ENCODE measurements at places on chromosomes 1 and 21.

DNA sequence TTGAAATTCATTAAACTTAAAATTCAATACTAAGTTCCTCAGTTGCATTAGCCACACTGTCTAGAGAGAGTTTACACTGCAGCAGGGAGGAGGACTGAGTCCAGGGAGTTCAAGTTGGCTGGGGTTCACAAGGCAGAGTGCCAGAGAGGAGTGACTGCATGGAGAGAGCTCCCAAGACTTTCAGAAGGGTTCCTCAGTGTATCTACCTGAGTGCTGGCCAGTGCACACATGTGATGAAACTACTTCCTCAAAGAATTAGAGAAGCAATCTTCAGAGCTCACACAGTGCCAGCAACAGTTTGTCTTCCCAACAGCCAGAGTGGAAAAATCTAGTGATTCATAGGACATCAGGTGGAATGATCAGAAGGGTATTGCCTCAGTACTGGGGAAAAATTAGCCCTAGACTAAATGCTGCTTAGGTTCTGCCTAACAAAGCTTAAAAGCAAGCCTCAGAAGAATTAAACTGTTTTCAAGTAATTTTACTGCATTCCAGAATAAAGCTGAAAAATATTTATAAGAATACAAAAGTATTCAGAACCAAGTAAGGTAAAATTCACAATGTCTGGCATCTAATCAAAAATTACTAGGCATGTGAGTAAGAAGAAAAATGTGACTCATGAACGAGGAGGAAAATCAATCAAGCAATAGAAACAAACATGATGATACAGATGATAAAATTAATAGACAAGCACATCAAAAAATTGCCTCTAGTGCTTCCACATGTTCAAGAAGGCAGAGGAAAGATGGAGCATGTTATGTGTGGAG lies 10.4 kb upstream of the WNT3A start:
- DNase-seq = no peak

- no peak for DNase-seq
Observed at GRCh38 chr1:218751208-218751948, 406.2 kb downstream of the TGFB2 start.

DNA sequence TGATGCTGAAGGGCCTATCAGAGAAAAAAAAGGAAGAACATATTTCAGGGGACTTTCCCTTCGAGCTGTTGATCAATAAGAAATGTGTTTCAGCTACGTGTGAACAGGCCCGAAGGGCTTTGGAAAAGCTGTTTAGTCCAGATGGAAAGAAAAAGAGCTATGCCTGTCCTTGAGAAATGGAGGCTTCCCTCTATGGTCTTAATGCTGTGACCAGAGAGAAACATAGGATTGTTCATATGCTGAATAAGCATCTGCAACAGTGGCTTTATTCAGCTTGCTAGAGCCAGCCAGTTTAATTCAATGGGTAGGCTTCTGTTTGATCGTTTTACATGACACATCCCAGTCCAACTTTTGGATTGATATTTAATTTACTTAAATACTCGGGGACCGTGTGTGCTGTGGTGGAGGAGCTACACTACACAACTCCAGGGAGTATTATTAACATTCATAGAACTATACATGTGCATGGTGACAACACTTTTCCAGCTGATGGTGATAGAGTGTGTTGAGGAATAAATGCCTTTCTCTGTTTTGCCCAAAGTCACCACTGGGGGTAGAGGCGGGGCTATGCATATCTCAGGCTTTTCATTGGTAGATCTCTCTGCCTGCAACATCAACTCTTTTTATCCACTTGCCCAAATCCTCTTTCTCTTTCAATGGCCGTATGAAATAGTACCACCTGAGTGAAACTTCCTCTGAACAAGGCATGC lies 106.7 kb upstream of the C8B start:
- DNase-seq = no peak

DNA sequence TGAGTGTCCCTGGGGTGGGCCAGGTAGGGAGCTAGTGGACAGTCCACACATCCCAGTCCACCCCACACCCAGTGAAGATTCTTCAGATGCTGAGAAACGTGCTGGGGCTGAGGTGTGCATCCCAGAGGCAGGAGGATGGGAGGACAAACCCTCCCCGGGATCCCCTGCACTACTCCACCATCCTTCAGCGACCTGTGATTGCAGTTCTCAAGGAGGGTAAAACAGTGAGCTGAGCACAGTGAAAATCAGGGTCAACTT lies 51.0 kb downstream of the ELK4 start:
- no peak for DNase-seq

- no peak for DNase-seq
Observed at GRCh38 chr21:28220680-28221079, 772.0 kb downstream of the LTN1 start.

DNA sequence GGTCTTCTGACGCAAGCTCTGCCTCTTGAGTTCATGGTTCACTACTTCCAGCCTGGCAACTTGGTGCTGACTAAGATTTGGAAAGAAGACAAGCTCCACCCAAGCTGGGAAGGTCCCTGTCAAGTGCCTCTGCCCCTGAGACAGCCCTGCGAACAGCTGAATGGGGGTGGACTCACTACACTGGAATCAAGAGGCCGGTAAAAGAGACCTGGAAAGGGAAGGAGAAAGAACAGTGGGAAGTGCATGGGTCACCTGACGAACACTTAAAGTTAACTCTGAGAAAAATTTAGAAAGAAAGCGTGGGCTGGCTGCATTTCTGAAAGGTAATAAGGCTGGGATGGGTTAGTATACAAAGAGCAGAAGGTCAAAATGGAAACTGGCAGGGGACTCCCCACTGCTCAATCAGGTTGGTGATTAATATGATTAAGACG lies 26.1 kb upstream of the ZNF496 start:
- DNase-seq = no peak

- no peak for DNase-seq
Observed at GRCh38 chr21:35502821-35503220, 453.7 kb upstream of the RUNX1 start.

DNA sequence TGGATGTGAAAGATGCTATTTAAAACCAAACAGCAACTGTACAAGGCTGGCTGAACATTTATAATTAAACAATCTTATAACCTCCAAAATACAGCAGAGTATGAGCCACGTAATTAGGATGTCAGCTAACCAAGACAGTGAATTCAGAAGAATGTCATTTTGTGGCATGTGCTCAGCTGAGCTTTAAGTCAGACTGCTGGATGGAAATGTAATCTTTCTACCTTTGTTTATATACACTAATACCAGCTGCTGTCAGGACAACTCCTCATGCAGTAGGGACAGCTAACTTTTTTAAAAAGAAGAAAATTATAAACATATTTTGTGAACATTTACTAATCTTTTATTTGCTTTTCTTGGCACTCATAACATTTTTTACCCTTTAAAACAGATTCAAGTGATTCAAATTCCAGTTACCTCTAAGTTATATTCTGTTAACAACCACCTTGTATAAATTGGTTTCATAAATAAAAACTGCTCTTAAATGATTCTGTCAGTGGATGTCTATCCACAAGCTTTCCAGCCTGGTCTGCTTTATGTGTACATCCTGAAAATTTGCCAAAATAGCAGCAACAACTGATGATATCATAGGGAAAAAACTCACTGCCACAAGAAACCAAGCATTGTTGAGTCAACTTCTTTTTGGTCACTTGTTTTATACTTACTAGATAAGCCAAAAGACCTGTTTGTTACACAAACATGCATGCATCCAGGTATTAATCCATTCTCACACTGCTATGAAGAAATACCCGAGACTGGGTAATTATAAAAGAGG lies 36.1 kb downstream of the DPH5 start:
- peak; percentile 7 for DNase-seq

- no peak for DNase-seq
Observed at GRCh38 chr1:30514945-30515344, 208.4 kb downstream of the MATN1 start.

- DNase-seq = no peak
Observed at GRCh38 chr1:150410582-150411101, 46.7 kb downstream of the RPRD2 start.

DNA sequence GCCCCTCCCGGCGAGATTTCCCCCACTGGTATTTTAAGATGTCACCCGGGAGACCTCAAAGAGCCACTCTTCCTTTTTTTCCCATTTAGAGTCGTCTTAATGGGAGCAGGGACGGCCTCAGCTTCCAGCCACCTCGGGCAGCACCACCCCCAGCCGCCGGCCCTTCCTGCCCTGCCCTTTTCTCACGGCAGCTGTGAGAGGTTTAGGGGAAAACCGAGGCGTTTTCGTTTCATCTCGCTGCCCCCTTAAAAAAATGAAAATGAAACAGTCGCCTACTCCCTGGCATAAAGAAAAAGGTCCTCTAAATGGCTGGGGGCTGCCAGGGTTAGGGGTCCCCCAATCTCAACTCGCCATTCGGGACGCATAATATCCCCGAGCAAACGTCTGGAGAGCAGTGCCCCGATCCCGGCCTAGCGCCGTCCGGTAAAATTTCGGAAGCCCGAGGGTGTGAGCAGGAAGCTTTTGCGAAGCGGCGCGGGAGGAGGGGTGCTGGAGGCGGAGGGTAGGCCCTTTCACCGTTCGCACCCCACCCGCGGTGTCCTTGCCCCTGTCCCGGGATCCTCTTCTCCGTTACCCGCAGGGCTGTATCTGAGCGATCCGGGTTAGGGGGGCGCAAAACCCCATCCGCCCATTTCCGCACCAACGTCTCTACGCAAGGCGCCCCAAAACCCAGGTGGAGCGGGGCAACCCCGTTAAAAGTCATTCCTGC lies 1.2 kb downstream of the RUNX3 start:
- no peak for DNase-seq

GRCh38 chr1:101198842-101199636 lies 37.8 kb upstream of the S1PR1 start:
- DNase-seq = no peak

GRCh38 chr1:55833529-55834091 lies 618.4 kb upstream of the USP24 start:
- no peak for DNase-seq

DNA sequence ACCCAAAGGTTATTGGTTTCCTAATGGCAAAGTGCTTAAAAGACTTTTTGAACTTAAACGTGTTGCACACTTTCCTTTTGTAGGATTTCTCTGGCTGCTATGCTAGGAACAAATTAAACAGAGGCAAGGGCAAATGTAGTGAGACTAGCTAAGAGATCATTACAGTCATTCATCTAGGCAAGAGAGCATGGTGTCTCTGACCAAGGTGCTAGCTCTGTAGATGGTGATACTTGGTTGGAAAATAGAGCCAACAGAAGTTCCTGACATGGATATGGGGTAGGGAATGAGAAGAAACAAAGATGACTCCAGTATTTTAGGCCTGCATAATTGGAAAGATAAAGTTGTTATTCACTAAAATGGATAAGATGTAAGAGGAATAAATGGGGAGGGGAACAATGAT lies 6.1 kb downstream of the TNFSF18 start:
- DNase-seq = no peak

DNA sequence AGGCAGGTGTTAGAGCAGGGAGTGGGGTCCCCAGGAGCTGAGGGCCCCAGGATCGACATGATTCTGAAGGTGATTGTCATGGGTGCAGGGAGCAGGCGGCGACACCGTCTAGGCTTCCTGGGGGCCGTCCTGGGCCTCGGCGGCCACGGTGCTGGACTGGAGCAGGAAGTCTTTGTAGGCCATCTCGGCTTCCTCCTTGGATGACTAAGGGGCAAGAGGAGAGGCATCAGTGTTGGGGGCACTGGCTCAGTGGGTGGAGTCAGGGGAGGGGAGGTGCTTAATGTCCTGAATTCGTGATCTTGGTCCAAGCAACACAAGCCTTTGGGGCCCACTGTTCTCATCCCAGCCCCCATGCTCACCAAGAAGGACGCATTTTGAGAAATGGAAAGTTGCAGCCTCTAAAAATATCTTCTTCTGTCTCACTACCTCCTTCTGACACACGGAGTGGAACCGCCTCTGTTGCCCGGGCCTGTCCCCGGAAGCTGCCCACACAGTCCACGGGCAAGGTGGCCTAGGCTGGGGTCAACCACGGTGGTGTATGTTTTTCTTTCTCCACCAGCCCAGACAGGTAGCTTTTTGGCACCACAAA lies 8.6 kb upstream of the FCMR start:
- no peak for DNase-seq

DNA sequence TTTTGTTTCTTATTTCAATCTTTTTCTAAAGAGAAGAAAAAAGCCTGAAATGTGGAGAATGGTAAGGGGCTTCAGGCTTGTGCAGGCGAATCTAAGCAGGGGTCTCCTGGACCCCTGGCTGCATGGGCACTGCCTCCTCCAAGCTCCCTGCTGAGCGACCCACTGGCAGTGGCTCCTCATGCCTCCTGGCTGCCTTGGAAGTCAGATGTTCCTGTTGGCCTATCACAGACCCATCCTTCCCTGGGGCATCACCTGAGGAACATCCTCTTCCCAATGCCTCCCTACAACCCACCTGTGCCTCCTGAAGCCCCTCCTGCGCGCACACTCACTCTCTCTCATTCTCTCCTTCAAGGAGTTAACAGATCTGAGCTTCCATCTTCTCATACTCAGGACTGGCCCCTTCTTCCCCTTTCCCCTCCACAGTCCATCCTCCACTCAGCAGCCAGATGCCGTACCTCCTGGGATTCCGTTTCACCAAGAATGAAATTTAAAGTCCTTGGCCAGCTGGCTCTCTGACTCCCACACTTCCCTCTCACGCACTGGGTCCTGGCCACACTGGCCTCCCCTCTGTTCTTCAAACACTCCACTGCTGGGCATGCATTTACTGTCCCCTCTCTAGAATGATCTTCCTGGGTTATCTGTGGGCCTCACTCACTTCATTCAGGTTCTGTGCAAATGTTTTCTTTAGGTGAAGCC lies 41.7 kb downstream of the AZIN2 start:
- DNase-seq = no peak

DNA sequence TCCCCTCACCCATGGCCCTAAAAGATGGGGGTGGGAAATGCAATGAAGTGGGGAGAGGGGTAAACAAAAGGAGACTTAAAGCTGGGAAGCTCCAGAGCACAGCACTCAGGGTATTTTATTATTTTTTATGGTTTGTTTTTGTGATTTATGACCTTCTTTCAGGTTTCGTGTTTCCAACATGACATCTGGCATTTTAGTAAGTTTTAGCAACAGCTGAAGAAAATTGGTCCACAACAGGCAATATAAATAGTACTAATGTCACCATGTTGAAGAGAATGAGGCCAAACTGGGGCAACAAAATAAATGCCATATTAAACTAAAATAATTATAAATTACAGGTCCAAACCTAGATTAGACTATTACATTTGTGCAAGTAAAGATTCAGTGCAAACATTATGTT lies 56.3 kb downstream of the TBX15 start:
- no peak for DNase-seq

GRCh38 chr1:91781901-91782622 lies 103.9 kb downstream of the TGFBR3 start:
- no peak for DNase-seq

DNA sequence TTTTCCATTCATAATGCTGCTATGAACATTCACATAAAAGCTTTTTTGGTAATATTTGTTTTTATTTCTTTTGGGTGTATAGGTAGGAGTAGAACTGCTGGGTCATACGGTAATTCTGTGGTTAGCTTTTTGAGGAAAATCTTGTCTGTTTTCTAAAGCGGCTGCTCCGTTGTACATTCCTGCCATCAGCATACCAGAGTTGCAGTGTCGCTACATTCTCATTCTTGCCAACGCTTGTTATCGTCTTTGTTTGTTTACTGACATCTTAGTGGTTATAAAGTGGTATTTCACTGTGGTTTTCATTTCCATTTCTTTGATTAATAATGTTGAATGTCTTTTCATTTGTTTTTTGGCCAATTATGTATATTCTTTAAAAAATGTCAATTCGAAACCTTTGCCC lies 469.8 kb upstream of the ZP4 start:
- no peak for DNase-seq
